ENCODE measurements at places on chromosomes 1 and 21.

- no peak for DNase-seq
Observed at GRCh38 chr1:228164561-228165371, 838 bp upstream of the IBA57 start.

DNA sequence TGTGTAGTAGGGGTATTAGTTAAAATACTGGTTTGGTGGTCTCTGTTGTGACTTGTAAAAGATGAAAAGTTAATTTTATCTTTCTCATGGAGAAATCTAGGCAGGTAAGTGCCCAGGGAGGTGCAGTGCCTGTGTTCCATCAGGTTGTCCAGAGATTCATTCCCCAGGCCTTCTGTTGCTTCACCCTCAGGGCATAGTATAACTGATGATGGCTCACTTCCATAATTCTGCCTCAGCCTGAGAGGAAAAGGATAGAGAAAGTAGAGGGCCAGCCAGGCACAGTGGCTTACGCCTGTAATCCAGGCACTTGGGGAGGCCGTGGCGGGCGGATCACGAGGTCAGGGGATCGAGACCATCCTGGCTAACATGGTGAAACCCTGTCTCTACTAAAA lies 153.9 kb downstream of the FMN2 start:
- no peak for DNase-seq

GRCh38 chr1:82919837-82920236 lies 1079.1 kb downstream of the TTLL7 start:
- no peak for DNase-seq

DNA sequence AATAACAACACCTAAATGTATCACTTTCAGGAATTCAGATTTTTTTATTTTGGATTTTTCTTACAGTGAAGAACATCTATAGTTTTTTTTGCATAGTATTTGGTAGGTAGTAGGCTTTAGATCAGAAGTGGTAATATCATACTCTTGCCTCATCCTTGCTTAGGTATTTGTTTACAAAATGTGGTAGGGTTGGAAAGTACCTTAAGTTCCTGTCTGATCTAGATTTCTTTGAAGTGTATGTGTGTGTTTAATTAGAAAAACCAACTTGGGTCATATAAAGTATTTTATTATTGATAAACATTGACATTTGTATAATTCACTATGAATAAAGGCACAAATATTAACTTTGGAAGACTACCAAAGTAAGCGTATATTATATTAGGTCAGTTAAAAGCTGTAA lies 85.3 kb upstream of the GPR88 start:
- no peak for DNase-seq

- no peak for DNase-seq
Observed at GRCh38 chr1:183365093-183365492, 53.1 kb downstream of the NMNAT2 start.

- DNase-seq: no peak
Observed at GRCh38 chr1:204830747-204831146, 39.9 kb upstream of the NFASC start.

DNA sequence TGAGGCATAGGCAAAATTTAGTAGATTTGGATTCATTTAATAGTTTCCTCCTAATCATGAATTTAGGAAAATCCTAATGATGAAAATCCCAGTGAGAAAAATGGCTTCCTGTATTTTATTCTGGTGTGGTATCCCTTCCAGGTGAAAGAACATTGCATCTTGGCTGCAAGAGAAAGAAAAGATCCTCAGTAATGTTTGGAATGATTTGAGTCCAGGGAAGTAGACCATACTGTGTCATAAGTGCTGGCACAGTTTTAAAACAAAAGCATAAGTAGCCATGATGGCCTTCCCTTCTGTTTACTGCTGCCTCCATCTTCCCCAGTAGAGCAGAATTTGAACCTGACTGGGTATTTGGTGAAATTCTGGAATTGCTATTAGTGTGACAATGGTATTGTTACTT lies 52.8 kb downstream of the CACHD1 start:
- no peak for DNase-seq

DNA sequence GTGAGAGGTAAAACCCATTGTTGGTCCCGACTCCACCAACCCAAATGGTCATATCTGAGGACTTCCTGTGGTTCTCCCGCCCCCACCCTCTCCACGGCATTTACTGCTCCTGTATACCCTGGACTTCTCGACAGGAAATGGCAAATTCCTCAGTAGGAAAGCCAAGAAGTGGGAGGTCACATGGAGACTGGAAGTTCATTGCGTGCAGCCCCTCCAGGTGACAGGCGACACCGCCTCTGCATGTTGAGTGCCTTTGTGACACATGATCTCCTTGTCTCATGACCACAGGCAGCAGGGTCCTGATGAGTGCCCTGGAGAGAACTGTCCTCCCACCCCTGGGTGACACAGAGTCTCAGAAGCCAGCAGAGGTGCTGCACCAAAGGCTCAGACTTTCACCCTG lies 24.2 kb downstream of the ERG start:
- DNase-seq: no peak

GRCh38 chr1:42350086-42350485 lies 15.1 kb upstream of the FOXJ3 start:
- DNase-seq: no peak

DNA sequence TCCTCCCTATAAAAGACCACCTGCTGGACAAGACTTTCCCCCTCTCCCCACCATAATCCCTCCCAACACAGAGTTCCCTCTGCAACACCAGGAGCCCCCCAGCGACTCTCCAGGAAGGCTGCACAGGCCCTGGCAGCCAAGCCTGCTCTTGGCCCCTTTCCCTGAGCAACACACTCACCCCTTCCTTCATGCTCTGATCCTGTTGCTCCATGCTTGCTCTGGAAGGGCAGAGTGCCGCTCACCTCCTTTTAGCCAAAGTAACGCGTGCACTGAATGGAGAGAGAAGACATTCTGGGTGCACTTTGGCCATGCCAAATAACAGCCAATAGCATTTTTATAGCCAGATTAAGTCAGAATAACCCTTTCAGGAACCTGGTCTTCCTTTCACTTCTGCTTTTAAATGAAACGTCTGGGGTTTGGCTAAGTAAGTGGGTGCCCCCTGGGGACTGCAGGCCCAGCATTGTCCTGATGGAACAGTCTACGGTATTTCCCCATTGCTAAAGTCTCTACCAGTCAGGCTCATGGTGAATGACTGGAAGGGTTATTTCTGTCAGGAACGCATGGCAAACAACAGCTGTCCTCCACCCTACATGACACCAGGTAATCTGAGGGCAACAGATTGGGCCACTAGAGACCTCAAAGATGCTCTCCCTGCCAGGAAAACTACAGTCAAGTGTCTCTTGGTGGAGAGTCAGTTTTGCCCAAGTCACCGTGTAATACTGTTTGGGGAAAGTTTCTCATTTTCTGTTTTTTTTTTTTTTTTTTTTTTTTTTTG lies at the start of gene SLC2A5:
Gene SLC2A5, minus strand, starts transcription at position 310 of the 775 bp plus-strand sequence. Its CDS starts 99 bp downstream, at position 211.
- DNase-seq: no peak

DNA sequence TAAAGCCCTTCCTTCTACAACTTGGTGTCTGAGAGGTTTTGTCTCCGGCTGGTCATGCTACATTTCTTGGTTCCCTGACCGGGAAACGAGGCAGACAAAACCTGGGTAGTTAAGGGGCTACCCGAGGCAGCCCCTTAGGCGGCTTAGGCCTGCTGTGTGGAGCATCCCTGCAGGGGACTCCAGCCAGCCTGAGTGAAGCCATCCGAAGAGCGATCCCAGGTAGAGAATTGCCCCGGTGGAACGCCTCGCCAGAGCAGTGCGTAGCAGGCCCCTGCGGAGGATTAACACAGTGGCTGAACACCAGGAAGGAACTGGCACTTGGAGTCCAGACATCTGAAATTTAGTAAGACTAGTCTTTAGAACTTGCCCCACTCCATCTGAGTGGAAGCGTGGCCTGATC lies 21.2 kb upstream of the MYOCOS start:
- no peak for DNase-seq
